Small intestine (tissue), 16 donors: ENCODE measurements at places on chromosomes 3 and 15. TPM values are rescaled to one million over a fixed set of nuclear protein-coding genes. Genes with fewer than 3 reads are reported as not detected.

NOX5 gene
- polyA plus RNA-seq, result 0.04 TPM

DLEC1 gene
- 1.5 TPM for polyA plus RNA-seq

C3orf85 gene
- 121 TPM for polyA plus RNA-seq

DNA sequence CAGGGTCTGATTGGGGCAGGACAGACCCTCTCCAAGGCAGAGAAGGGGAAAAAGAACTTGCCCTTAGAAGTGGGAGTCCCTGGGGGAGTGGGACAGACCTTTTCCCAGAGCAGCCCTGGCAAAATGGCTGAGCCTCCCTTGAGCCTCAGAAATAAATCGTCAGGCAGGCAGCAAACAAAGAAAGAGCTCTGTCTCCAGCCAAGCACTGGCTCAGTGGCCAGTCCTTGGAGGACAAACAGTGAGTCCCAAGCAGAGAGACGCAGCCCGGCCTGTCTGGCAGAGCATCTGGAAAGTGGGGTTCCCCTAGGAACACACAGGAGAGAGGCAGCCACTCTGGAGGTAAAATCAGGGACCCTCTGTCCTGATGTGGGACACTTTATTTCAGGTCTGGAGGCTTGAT is 1.8 kb downstream of the SLC6A1 start:
- no peak for DNase-seq

GRCh38 chr3:32392536-32393302 is 1.1 kb downstream of the CMTM7 start:
- no peak for DNase-seq

DNA sequence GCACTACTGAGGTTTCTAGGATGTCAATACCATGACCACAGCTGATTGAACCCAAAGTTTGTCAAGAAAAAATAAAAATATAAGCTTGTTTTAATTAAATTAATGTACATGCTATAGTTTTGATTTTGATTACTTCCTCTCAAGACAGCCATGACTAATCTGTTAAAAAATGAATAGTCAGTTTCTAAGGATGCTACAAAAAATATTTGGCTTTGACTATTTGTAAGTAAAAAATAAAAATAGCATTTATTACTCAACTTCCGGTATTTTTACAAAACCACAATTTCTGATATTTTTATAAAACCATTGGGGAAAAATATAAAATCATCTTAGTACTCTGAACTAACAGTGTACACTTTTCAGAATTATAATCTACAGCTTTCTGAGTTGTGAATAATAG is 12.1 kb upstream of the TEX9 start:
- DNase-seq, result no peak

GRCh38 chr3:64658001-64658400 is 29.8 kb downstream of the ADAMTS9 start:
- DNase-seq, result no peak
